Common myeloid progenitor, CD34-positive (primary cell): ENCODE measurements at places on chromosomes 2 and 18.

DNA sequence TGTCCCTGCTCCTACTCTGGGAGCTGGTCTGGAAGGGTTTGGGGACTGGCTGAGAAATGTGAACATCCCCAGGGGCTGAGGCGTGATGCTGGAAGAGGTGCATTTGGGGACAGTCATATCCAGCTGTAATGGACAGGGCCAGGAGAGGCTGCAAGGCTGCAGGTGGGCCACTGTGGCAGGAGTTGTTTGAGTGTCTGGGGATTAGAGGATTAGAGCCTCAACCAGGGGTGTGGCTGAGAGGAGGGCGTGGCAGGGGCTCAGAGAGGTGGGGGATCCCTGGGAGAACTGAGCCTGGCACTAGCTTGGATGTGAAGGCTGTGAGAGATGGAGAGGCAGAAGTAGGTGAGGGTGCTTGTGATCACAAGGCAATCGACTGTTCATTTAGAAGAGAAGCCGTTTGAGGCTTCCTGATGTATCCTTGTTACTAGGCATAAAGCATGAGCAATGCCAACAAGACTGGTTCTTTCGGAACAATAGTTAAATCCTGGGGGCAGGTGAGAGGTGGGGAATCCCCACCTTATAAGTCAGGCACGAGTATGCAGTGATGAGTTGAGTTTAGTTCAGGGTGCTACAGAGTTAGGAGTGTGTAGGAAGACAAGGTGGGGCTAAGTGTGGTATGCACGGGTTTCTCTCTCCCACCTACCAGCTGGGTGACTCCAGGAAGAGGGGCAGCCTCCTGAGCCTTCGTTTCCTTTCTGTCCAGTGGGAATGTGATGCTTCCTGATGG, 31.9 kb downstream of the SH3RF3 start:
- peaks cover 7% of the 10 kb centered on the region for H3K4me1 ChIP-seq
- no peak overlapping the region for H3K4me3 ChIP-seq
- H3K36me3 ChIP-seq: no peaks in the 10 kb centered on the region
- DNase-seq: no peak

DNA sequence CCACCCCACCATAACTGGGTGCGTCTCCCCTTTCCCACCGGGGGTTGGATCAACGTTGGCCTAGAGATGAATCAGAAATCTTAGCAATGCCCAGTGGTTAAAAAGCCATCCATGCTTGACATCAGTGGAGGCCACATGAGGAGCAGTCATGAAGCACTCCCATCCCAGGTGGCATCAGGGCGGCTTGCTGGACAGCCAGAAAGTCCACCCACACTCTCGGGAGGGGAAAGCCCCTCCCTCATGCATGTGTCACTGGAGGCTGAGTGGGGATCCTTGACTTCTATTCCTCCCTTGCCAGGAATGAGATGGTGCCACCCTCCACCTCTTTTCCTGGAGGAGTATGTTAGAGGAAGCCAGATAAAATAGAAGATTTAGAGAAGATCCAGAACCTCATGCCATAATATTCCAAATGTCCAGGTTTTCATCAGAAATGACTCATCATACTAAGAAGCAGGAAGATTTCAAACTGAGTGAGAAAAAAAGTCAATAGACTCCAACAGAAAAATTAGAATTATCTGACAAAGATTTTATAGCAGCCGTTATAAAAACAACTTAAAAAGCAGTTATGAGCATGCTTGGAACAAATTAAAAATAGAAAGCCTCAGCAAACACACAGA, 507.1 kb upstream of the ID2 start:
- H3K4me1 ChIP-seq: peaks cover 10% of the 10 kb centered on the region
- H3K4me3 ChIP-seq: no peak overlapping the region
- no peaks in the 10 kb centered on the region for H3K36me3 ChIP-seq
- H3K27ac ChIP-seq: no peak overlapping the region

GRCh38 chr2:212931271-212931670, 220.1 kb downstream of the IKZF2 start:
- H3K4me1 ChIP-seq: no peaks in the 10 kb centered on the region
- no peak for DNase-seq
- no peaks in the 10 kb centered on the region for H3K36me3 ChIP-seq
- H3K4me3 ChIP-seq: no peak overlapping the region
- H3K27ac ChIP-seq: no peak overlapping the region

DNA sequence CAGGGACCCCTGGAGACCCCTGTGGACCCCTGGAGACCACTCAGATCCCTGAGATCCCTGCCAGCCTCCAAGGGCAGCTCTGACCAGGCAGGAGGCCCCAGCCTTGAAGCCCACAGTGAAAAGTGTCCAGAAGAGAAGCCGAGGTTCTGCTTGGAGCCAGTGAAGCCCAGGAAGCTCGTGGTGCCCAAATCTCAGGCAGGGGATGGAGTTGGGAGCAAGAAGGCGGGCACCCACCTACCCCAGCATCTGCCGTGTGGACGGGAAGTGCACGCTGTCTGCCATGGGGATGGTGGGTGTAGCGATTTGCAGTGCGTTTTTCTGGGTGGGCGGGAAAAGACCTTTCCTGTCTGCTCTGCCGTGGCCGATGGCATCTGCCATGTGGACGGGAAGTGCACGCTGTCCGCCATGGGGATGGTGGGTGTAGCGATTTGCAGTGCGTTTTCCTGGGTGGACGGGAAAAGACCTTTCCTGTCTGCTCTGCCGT, 120.6 kb upstream of the CTDP1 start:
- no peak overlapping the region for H3K4me3 ChIP-seq
- DNase-seq: no peak
- no peaks in the 10 kb centered on the region for H3K36me3 ChIP-seq
- no peaks in the 10 kb centered on the region for H3K27me3 ChIP-seq

DNA sequence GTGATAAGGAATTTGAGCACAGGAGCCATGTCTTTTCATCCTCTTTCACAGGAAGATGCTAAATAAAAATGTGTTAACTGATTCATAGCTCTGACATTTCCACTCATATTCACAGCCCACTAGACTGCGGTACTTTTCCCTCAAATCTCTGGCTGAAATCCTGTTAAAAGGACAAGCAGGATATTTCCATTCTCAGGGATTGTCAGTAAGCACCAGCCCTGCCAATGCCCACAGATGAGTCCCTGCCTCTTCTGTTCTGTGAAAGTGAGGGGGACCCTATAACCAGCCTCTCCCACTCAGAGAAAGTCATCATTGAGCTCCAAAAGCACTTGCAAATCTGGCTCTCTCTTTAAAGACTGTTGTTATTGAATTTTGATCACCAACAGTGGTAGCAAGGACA, 440.5 kb downstream of the SETBP1 start:
- H3K4me1 ChIP-seq: peaks cover 2% of the 10 kb centered on the region
- H3K36me3 ChIP-seq: no peaks in the 10 kb centered on the region
- no peaks in the 10 kb centered on the region for H3K27me3 ChIP-seq
- no peak overlapping the region for H3K4me3 ChIP-seq

DNA sequence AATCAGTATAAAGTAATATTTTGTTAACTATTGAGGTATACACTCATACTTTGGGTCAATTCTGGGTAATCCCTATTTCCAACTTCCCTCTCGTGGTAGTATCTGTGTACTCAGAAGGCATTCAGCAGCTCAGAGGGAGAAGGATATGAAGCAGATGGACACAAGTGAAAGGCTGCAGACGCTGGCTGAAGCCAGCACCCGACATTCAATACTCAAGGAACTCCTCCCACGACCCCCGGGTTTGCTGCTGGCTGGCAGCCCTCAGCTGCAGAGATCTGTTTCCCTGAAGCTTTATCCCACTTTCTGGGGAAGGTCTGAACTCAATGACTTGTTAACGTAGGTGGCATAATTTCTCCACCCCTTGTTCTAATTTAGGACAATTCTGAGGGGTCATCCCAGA, 847.3 kb upstream of the SOX11 start:
- H3K36me3 ChIP-seq: no peaks in the 10 kb centered on the region
- H3K4me1 ChIP-seq: no peaks in the 10 kb centered on the region
- H3K4me3 ChIP-seq: no peak overlapping the region
- DNase-seq: no peak
- H3K27me3 ChIP-seq: no peaks in the 10 kb centered on the region

DNA sequence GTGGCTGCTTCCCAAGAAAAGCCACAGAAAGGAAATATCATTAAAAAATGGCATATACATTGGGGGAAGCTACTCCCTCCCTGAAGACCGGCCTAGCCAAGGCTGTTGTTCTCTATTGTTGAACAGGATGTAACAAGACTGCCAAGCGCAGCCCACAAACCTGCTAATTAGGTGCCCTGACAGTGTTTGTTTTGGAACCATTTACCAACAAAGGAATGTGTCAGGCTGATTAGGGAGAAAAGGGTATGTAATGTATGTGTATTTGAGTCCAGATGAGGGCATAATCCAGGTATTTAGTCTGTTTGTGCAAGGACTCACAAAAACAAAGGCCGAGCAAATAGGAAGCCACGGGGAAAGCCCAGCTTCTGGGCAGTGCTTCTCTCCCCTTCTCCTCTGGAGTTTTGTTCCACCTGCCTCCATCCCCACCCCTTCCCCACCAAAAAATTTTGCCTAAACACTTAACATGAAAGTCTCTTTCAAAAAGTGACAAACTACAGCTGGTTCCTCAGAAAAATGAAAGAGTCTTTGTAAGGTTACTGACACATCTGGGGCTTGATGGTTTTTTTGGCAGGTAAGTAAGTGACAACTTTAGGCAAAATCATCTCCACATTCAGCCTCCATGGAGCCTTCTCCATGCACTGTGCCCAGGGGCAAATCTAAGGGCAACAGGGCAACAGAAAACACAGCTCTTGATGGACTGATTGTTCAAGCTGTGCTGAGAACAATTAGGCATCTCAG, 78.3 kb upstream of the FZD5 start:
- no peaks in the 10 kb centered on the region for H3K36me3 ChIP-seq
- H3K4me1 ChIP-seq: peaks cover 5% of the 10 kb centered on the region
- H3K27ac ChIP-seq: no peak overlapping the region
- DNase-seq: no peak

GRCh38 chr2:163656622-163657280, 79.1 kb downstream of the FIGN start:
- DNase-seq: no peak
- H3K27me3 ChIP-seq: no peaks in the 10 kb centered on the region
- H3K36me3 ChIP-seq: no peaks in the 10 kb centered on the region

DNA sequence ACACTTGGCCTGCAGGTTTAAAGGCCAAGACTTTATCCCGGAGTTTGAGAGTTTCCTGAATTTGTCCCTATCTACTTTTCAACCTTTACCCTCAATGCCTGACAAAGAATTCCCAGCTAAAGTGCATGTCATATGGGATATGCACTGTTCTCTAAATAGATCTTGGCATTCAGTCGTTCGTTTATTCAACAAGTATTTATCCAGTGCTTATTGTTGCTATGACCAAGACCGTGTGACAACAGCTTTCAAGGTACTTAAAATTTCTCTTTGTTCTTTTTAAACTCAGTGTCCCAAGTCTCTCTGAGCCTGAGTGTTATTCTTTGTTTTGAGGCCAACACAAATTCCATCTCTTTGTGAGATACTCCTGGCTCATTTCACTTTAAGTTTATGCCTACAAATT, 133.4 kb downstream of the RGPD3 start:
- H3K27me3 ChIP-seq: no peaks in the 10 kb centered on the region
- H3K36me3 ChIP-seq: no peaks in the 10 kb centered on the region
- DNase-seq: no peak
- H3K4me1 ChIP-seq: no peaks in the 10 kb centered on the region
- H3K27ac ChIP-seq: no peak overlapping the region

DNA sequence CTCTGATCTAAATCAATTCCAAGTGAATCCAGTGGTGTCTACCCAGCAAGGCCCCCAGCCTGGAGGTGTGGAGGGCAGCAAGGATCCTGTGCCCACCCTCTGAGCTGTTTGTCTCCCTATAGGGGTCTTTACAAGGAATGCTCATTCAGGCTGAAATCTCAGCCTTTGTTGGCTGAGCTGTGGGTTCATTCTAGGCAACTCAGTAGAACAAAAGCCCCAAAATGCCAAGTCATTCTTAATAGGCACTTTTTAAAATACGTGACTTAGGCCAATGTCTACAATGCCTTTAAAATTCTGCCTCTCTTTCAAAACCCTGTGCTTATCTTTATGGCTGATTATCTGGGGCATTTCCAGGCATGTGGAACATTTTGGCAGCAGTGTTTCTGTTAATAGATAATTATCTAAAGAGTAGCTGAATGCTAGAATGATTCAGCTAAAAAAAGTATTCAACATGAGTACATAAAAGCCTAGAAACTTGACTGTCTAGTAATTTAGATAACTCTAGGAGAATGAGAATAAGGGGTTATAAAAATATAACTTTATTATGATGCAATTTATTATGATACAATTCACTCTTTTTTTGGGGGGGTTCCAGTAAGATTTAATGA, 7.4 kb downstream of the UGT1A6 start:
- H3K4me1 ChIP-seq: peaks cover 17% of the 10 kb centered on the region
- H3K36me3 ChIP-seq: no peaks in the 10 kb centered on the region
- H3K4me3 ChIP-seq: no peak overlapping the region
- peak; percentile 75 for DNase-seq
- H3K27ac ChIP-seq: no peak overlapping the region
- no peaks in the 10 kb centered on the region for H3K27me3 ChIP-seq

DNA sequence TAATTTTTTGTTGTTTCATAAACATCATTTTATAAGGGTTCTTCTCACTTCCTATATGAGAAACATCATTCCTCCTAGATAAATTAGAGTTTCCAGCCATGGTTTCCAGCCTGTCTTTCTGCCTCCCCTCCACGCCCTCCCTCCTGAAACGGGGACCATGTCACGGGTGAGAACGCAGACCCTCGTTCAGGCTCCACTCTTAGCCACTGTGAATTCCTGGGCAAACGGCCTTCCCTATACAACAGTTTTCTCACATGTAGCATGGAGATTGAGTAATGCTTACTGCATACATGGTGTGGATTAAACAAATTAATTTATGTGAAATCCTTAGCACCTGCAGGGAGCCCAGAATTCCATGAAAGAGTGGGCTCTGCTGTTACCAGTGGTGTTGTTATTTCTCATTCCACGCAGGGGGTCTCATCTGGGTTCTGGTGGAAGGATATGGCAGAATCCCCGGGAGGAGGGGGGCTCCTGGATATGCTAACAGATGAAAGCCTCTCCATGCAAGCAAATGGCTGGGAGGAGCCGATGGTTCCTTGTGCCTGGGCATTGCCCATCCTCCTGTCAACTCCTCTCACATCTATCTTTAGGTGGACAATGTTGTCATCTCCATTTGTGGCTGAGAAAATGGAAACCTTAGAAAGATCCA, 54.0 kb upstream of the TWIST2 start:
- no peaks in the 10 kb centered on the region for H3K4me1 ChIP-seq
- no peak overlapping the region for H3K27ac ChIP-seq
- no peak for DNase-seq
- H3K4me3 ChIP-seq: no peak overlapping the region

DNA sequence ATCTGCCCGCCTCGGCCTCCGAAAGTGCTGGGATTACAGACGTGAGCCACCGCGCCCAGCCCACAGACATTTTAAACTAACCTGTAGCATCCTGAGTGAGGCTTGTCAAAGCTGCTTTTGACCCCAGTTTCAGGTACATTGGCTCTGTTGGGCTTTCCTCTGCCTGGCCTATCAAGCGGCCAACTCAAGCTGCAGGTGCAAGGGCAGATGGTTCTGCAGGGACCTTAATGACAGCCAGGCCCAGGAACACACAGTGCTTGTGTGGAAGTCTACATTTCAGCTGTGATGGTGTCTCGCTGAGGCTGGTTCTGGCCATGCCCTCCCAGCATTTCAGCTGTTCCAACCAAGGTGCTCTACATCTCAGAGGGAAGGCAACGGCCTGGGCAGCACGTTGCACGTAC, 18.4 kb downstream of the INPP4A start:
- H3K4me1 ChIP-seq: peaks cover 29% of the 10 kb centered on the region
- H3K27ac ChIP-seq: no peak overlapping the region
- no peak for DNase-seq
- H3K4me3 ChIP-seq: no peak overlapping the region
- H3K36me3 ChIP-seq: no peaks in the 10 kb centered on the region

- H3K27ac ChIP-seq: no peak overlapping the region
- no peaks in the 10 kb centered on the region for H3K27me3 ChIP-seq
- no peaks in the 10 kb centered on the region for H3K4me1 ChIP-seq
- DNase-seq: no peak
- H3K36me3 ChIP-seq: no peaks in the 10 kb centered on the region
These were observed 101.9 kb downstream of the ACOXL start for GRCh38 chr2:110834134-110834827.
